Activated CD8-positive, alpha-beta T cell treated with anti-CD3 and anti-CD28 coated beads, Interleukin-2, amount 10 ng/mL, durations not matched to agents 7 days and 5 days (primary cell): ENCODE measurements at places on chromosomes 3 and 15. TPM values are rescaled to one million over a fixed set of nuclear protein-coding genes. Genes with fewer than 3 reads are reported as not detected.

ROBO2 gene
- total RNA-seq: not detected

GOLGA8B gene
- total RNA-seq: 191 TPM

IQCH gene
- total RNA-seq: 0.97 TPM

GTF2E1 gene
- 32.3 TPM for total RNA-seq

DUOXA2 gene
- not detected for total RNA-seq

CDC25A gene
- total RNA-seq: 30.3 TPM

CHRNA3 gene
- not detected for total RNA-seq

COL6A5 gene
- not detected for total RNA-seq

CFAP44 gene
- 4.5 TPM for total RNA-seq

THBS1 gene
- 0.87 TPM for total RNA-seq

HAPLN3 gene
- 75.7 TPM for total RNA-seq

C3orf49 gene
- total RNA-seq: not detected

DPPA4 gene
- not detected for total RNA-seq

TM4SF1 gene
- total RNA-seq: not detected

COL7A1 gene
- 1.2 TPM for total RNA-seq

ZNF385D gene
- total RNA-seq: not detected

PRICKLE2 gene
- not detected for total RNA-seq

LACTB gene
- 11.1 TPM for total RNA-seq

GOLGA6D gene
- total RNA-seq: not detected

SAMD7 gene
- not detected for total RNA-seq

CDCP1 gene
- total RNA-seq: 17.7 TPM

ARL14 gene
- total RNA-seq: not detected

INKA1 gene
- 1.3 TPM for total RNA-seq

PPM1L gene
- total RNA-seq: 3.8 TPM

FBXL22 gene
- total RNA-seq: 1.4 TPM

GJD2 gene
- total RNA-seq: not detected

FSTL1 gene
- 0.37 TPM for total RNA-seq

CHRM5 gene
- not detected for total RNA-seq

IL17RD gene
- not detected for total RNA-seq

GASK1A gene
- not detected for total RNA-seq

UNC13C gene
- not detected for total RNA-seq

GOLGA8T gene
- 1.3 TPM for total RNA-seq

CCPG1 gene
- total RNA-seq: 8.2 TPM

C3orf20 gene
- 0.11 TPM for total RNA-seq

IL16 gene
- 240 TPM for total RNA-seq

SRP14 gene
- 178 TPM for total RNA-seq

NRROS gene
- total RNA-seq: 39.9 TPM

GOLGA6B gene
- not detected for total RNA-seq

HRG gene
- total RNA-seq: not detected

MEX3B gene
- total RNA-seq: 0.63 TPM

PLA2G4E gene
- total RNA-seq: not detected

OSTN gene
- not detected for total RNA-seq

CCK gene
- total RNA-seq: not detected

GOLGA8Q gene
- 5.5 TPM for total RNA-seq

AGTR1 gene
- total RNA-seq: not detected

SEMA3F gene
- total RNA-seq: not detected

C2CD4A gene
- not detected for total RNA-seq

BCHE gene
- not detected for total RNA-seq

LRRC58 gene
- 25.5 TPM for total RNA-seq

KLHL18 gene
- 29.8 TPM for total RNA-seq
